ENCODE measurements at places on chromosomes 5 and 9.

GRCh38 chr5:89255845-89256463 lies 373.0 kb upstream of the MEF2C start:
- peak; percentile 35 for DNase-seq

DNA sequence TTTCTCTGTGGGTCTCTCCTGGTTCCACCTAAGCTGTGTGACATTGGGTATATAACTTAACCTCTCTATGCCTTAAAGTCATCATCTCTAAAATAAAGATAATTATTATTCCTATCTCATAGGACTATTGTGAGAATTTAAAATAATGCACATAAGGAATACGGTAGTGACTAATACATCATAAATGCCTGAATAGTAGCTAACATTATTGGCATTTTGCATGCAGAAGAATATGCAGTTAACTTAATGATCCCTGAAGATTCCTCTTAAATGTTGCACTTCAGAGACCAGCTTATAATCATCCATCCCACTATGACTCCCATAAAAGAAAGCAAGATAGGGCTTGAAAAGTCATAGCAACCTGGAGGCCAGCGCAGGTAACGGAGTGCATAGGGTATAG lies 32.4 kb downstream of the OXCT1 start:
- no peak for DNase-seq

DNA sequence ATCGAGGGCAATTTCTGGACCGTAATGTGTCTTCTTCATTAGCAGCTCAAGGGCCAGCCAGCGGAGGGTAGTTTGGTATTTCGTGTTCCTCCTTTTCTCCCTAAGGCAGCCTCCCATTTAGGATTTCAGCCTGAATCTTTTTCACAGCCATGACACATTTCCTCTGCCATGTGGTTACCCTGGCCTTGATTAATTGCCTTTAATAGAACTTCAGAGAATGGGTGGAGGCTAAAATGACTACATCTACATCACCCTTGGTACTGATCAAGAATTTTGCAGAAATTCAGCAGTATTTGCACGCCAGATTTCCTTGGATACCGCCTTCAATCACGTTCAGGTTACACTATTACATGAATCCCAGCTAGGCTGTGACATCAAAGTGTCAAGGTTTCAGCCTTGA lies 58.0 kb downstream of the ADAMTS16 start:
- no peak for DNase-seq

GRCh38 chr5:43602461-43603343 lies at the start of gene NNT:
TSS of gene NNT (plus strand) at chr5:43603180. CDS start at chr5:43609196, 6,016 bp downstream.
- DNase-seq = peak; percentile 10

DNA sequence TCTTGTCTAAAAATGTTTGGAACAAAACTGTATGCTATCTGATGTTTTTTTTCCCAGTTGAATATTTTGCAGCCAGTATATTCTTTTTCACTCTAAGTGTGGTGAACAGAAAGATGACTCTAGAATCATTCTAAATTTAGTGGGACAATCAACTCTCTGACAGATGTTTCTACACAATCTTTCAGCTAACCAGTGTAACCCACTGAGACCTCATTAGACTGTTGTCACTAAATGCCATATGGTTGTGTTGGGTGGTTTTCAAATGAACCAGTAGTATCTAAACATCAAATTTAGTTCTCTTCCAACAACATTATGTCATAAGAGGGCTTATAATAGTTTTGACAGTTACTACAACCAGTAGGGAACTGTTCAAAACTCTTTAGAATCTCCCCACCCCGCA lies 129.6 kb upstream of the PRLR start:
- DNase-seq = no peak

GRCh38 chr5:176596689-176597416 lies 13.1 kb downstream of the GPRIN1 start:
- DNase-seq = no peak

DNA sequence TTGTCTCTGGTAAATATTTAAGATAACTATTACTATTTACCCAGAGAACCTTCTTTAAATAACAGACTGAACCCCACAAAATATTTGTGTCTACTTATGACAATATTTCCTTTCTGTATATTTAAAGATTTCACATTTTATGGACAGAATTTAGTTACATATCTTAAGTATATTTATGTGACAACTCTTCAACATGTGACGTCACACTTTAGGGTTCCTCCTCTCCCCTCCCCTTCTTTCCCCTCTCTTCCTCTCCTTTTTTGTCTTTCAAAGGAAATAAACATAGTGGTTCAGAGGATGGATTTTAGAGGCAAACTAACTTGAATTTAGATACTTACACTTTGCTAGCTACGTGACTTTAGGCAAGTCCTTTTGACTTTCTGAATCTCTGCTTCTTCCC lies 655.6 kb upstream of the NUDT12 start:
- DNase-seq = no peak

DNA sequence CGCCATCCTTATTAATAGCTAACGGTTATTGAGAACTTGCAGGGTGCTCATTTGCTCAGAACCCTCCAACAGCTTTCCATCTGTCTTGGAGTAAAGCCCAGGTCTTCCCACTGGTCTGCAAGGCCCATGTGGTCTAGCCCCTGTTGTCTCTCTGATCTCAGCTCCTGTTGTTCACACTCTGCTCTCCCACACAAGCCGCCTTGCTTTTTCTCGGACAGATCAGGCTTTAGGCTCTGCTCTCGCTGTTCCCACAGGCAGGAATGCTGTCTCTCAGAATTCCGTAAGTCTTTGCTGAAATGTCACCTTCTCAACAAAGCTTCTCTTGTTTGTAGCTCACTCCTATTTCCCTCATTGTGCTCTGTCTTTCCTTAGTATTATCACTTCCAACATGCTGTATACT lies 34.3 kb downstream of the GPR107 start:
- DNase-seq = no peak

- DNase-seq = no peak
Measured at GRCh38 chr5:96904054-96904931, 28.0 kb downstream of the ERAP2 start.

GRCh38 chr9:128913048-128913900 lies 7.5 kb upstream of the PHYHD1 start:
- no peak for DNase-seq

- no peak for DNase-seq
Measured at GRCh38 chr5:33227746-33228145, 213.0 kb upstream of the TARS1 start.

- peak; percentile 14 for DNase-seq
Measured at GRCh38 chr9:130741831-130742449, 48.4 kb downstream of the EXOSC2 start.

DNA sequence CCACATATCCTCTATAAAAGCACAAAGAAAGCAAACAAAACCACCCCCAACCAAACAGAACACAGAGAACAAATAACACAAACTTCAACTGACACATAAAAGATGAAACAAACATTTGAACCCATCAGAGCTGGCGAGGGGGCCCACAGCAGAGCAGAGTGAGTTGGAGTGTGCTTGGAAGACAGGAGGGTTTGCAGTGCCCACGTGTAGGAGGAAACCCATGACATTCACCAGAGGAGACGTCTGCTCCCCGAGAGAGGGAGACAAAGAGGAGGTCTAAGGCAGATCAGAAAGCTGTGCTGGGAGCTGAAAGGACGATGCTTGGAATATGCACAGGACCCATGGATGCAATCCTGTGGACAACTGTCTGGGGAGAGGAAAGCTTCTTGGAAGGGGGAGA lies 27.0 kb downstream of the MRPL36 start:
- no peak for DNase-seq

GRCh38 chr5:32869216-32869615 lies 158.1 kb downstream of the NPR3 start:
- DNase-seq = peak; percentile 14

DNA sequence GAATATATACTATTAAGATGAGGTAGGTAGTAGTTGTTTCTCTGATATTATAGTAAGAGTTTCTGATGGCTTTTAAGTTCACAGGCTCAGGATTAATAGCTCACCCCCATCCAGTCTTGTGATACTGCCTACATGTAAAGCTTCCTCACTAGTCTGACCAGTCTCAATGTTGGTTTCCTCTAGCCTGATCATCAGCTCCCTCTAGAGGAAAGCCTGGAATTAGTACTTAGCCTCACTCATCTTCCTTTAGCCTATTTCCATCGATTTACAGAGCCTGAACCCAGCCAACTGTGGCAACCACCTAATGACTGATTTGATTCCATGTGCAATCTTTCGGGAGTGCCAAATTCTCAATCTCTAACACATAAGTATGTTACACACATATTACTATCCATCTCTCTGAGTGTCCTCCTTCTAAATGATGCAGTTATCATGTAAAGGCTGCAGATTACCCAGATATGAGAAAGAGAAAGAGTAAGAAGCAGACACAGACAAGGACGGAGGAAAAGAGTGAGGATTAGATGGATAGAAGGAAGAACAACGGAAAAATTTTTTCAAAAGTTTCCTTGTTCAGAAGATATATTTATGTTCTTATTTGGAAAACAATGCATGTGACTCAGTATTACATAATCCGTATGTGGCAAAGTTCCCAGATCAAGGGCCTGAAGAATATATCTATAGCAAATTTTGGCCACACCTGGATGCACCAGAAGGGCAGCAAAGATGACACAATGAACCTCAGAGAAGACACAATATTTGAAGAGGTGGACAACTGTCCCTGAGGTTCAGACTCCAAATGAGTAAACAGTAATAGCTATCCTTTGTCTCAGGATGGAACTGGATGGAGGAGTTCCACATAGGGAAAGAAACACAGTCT lies 333.7 kb downstream of the ELAVL2 start:
- no peak for DNase-seq

DNA sequence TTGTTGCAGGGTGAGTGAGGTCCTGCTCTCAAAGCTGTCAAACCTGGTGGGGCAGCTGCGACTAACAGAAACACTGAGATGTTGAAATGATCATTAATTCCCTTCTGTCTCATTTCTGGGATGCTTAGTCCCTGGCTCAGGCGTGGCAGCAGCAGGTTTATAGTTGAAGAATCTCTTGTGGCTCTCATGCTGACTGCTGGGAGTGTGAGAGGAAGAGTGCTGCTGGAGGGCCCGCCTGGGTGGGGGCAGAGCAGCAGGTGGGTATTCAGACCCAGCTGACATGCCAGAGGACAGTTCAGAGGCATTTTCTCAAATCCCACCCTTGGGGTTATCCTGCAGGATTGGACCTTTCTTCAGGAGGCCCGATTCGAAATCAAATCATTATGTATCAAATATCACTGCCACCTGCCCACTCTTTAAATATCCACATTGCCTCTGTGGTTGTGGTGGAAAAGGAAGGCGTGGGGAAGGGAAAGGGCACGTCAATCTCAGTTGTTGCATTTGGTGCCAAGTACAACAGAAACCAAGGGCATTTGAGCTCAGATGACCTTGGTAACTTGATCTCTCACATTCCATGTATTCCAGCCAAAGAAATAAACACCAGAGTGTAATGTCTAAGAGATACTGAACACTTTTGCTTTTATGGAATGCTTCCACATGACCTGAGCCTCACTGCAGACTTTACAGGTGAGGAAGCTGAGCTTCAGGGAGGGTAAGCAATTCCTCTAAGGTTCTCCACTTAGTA lies 224.3 kb downstream of the AOPEP start:
- no peak for DNase-seq

DNA sequence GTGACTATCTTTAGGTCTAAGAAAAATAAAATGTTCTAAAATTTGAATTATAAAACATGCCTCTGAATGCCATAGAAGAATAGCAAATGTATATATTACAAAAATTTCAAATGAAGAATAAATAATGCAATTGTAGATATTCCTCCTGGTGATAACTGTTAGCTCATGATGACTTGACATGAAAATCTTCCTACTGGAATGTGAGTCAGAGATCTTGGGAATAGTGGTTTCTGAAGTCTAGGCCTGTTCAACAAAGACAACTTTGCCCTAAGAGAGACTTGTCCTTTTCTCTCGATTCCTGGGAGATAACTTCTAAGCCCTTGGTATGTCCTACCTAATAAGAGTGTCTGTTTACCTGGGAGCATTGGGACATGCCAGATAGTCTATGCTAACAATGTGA lies 746.3 kb upstream of the RIOK2 start:
- no peak for DNase-seq

- DNase-seq = no peak
Measured at GRCh38 chr5:107025712-107026497, 644.8 kb downstream of the EFNA5 start.

- DNase-seq = no peak
Measured at GRCh38 chr9:16524078-16524477, 346.4 kb downstream of the BNC2 start.

DNA sequence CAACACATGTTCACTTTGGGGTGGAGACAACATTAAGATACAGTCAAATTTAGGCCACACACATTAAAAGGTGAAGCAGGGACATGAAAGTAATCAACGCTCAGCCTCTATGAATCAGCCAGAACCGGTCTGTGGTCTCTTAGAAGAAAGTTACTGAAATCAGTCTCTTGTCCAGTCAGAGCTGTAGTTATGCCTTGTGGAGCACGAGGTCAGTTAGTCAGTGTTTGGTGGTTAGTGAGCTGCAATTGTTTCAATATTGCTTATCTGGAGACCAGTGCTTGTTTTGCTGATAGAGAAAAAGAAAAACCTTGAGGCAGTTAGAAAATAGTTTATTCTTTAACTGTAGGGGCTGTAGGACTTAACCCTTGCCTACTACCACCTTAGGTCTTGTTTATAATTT lies 157.8 kb upstream of the RASEF start:
- DNase-seq = peak; percentile 46

DNA sequence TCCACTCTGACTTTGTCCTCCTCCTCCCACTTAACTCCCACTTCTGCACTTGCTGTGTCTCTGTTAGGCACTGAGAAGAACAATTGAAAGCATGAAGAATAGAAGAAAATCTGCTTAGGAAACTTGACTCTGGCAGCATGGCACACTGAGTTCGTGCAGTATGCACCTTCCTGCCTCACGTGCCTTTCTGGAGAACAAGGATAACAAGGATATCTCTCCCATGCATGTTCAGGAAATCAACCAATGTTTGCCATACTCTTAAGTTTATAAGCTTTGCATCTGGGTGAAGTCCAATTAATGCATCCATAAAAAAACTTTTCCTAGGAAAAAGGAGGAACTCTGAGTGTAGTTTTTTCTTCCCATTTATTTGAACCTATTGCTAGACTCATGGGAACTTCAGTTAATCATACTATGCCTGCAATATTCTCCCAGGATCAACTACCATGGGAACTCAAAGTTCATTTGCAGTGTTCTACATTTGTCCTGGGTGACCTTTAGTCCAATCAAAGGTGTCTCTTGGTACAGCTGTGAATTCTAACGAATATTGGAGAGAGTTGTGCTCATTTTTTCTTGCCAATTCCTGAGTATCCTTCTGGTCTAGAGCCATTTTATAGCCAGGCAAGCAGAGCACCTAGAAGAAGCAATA lies 227.0 kb downstream of the ENC1 start:
- no peak for DNase-seq

DNA sequence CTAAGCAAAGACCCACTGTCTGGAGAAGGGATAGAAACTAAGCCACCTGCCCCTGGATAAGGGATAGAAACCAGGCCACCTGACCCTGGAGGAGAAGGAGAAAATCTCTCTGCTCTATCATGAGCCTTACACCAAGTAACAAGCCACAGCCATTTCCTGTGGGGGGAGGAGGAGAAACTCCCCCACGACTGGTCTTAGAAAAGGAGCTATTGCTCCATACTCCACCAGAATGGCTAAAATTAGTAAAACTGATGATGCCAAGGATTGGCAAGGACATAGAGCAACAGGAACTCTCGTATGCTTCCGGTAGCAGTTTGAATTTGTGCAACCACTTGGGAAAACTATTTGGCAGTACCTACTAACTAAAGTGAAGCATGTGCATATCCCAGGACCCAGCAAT lies 70.8 kb downstream of the ACTL7B start:
- peak; percentile 60 for DNase-seq
